ENCODE measurements at places on chromosomes 7 and 10.

DNA sequence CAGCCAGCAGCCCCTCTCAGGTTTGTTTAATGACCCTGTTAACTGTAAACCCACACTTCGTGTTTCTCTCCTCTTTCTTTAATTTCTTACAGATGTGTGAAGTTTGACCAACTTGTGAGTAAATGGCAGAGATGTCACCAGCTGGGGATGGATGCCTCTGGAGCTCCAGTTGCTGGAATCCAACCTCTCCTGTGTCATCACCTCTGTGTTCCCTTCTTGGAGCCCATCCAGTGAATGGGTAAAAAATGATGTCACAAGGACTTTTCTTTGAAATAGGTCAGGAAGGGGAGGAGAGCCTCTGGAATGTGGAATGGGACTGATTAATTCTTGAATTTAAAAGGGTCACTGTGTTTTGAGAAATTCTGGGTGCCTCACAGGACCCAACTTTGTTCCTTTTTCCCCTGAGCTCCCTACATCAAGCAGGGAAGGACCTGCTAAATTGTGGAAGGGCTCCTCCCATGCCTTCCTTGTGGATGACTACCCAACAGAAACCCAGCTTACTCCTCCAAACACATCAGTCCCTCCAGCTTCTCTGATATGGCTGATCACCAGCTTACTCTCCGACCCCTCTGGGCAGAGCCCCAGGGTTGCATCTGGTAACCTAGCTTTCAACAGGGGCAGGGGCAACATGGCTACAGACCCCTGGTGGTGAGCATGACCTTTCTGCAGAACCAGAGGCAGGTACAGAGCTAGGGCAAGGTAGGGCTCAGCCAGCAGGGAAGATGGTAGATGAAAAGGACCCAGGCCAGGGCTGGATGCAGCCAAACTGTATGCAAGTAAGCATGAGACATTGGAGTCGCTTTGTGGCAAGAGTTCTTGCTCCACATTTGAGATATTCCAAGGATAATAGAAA lies 67.5 kb downstream of the STRA8 start:
- no peak for DNase-seq

DNA sequence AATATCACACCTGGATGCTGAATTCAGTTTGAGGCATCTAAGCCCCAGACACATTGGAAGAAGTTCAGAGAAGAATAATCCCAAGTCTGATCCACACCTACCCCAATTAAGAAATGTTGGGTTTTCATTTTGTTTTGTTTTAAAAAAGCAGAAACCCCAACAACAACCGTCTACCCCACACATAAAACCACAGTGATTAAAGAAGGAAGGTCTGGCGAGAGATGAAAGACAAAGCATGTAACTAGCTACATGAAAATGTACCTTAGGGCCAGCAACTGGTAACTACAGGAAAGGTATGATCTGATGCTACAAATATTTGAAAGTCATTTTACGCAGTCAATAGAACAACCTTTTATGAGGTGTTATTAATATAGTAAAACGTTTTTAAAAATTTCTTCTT lies 1112.3 kb downstream of the GATA3 start:
- DNase-seq: no peak

- no peak for DNase-seq
Measured at GRCh38 chr7:64869912-64870562, 33.0 kb upstream of the ZNF273 start.

DNA sequence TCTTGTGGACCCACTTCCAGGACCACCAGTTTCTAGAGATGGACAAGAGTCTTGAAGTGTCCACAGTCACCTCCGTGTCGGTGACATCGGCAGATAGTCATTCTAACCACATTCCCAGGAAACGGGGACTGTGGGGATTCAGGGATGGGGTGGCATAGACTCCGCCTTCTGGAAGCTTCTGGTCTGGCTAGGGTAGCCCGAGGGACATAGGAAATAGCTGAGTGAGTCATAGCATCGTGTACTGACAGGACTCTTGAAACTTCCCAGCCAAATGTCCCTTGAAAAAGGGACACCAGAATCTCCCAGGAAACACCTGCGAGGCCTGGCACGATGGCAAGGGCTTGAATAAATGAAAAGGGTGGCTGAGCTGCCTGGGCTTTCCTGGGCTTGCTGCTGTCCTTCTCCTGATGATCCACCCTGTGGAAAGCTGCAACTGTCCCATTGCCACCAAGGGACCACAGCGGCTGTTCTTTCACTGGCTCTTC lies 84.1 kb upstream of the LRRC4 start:
- no peak for DNase-seq

DNA sequence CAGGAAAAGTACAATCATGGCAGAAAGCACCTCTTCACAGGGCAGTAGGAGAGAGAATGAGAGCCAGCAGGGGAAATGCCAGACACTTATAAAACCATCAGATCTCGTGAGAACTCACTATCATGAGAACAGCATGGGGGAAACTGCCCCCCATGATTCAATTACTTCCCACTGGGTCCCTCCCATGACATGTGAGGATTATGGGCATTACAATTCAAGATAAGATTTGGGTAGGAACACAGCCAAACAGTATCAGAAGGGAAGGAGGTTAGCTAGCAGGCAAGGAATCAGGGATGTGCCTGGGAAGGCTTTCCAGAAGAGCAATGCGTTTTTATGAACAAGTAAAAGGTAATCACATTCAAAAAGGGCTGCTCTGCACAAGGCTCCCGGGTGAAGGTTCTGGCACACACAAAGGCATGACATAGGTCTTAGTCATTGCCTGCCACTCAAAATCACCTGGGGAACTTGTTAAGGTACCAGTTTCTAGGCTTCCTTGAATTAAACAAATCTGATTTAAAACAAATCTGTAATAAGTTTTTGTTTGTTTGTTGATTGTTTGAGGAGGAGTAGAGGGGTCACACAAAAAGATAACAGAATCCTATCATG lies 40.9 kb downstream of the BMPER start:
- DNase-seq: no peak

GRCh38 chr7:129225206-129225930 lies 538 bp downstream of the AHCYL2 start:
- peak; percentile 52 for DNase-seq

DNA sequence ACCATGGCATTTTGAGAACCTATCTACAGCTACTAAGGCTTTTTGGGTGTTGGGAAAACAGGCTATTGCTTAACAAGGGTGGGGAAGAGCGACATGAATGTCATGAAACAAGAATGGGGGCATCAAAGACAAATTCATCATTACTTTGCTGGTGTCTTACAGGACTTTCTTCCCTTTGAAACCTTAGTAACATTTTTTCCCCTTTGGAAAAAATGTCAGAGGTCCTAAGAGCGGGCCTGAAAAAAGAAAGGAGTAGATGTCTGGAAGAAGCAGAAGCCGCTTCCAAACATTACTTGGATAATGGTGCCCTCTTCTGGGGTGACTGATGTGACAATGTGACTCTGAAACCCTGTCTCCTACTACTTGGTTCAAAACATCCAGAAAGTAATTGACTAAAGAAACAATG lies 3.8 kb upstream of the DDX50 start:
- DNase-seq: no peak

DNA sequence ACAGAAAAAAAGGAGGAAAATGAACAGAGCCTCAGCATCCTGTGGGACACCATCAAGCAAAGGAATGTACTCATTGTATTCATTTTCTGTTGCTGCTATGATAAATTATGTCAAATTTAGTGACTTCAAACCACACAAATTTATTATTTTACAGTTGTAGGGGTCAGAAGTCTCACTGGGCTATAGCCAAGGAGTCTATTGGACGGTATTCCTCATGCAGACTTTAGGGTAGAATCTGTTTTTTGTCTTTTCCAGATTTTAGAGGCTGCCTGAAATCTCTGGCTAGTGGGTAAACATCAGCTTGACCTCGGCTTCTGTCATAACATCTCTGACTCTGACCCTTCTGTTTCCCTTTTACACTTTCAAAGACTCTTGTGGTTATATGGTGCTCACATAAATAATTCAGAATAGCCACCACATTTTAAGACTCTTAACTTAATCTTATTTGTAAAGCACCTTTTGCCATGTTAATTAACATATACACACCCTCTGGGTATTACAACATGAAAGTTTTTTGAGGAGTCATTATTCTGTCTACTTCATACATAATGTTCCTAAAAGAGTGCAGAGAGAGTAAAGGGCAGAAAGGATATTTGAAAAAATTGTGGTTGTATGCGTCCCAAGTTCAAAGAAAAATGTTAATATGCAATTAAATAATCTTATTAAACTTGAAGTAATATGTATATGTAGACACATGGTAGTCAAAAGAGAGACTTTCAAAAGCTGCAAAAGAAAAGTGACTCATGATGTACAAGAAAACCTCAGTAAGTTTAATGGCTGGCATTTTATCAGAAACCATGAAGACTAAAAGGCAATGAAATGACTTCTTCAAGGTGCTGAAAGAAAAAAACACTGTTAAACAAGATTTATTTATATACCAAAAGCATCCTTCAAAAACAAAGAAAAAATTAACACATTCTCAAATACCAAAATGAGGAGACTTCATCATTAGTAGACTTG lies 70.8 kb upstream of the MEOX2 start:
- DNase-seq: no peak

DNA sequence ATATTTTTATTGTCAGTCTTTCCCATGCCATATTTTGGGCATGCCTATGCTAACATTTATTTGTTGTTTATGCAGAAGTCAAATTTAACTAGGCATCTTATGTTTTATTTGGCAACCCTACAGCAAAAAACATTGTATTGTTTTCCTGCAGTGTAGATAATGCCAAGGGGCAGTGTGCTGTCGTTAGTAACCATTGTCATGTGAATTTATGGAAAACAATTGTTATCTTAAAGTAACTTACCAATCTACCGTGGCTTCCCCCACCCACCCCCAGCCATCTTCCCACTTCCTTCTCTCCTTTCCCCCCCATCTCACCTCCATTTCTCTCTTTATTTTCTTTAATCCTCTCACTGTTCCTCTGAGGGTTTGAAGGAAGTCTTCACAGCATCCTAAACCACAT lies 370.5 kb downstream of the ACTR3B start:
- DNase-seq: no peak

DNA sequence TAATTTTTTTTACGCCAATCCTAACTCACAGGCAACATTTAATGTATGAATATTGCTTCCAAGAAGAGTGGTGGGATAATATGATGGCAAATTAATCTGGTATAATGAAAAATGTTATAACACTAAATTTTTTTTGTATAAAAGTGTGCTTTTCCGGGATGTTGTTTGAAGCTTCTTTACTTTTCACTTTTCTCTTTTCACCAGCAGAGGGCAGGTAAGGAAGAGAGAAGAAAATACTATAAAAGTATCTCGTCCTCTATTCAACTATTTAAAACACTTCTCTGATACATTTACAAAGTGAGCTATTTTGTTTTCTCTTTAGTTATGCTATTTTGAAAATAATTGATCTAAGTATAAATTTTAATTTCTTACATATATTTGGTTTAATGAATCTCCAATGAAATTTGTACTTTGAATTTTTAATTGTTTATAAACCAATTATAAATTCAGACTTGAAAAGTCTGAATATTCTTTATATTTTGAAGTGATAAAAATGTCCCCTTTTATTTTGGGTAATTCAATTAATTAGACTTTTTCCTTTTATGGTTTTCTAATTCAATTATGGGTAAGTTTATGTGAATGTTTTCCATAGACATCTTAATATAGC lies 20.7 kb upstream of the CFTR start:
- no peak for DNase-seq

GRCh38 chr7:30682212-30683083 lies at the start of gene CRHR2:
Gene CRHR2 (minus strand): TSS chr7:30682456. CDS start chr7:30682280, 176 bp downstream.
- peak; percentile 21 for DNase-seq

DNA sequence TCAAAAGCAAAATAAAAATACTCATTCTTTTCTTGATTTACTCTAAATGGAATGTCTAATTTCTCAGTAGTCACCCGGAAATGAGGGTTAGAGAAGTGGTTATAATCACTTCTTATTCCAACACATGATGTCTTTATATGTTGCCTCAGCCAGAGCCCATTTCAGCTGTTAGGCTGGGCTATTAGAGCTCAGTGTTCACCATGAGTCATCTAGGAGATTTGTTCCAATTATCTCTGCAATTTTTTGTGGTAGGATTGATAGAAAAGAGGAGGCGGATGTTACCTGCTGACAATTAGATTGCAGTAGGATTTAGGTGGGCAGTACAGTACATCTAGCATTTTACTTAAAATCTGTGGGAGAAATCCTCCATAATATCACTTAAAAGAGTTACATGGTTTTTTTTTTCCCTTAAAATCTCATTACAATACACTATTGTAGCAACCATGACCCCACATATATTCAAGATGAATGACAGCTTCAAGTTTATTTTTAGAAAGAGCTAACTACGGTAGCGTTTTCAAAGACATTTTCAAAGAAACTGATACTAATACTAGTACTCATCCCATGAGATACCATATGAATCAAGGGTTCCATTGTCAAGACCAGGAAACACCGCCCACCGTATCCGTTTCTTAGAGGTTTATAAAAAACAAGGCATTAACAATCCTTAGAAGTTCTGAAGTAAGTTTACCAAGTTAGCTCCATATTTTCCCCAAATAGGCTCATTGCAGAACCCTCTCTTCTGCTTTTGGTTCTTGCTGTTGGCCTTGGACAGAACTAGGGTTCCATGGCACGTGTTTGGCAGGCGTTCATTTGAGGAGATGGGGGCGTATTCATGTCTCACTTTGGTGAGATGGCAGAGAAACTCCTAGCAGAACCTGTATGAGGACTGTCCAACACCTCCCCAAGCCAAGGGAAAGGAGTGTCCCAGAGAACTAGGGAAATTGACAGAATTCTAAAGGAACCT lies 10.4 kb downstream of the CPA2 start:
- DNase-seq: peak; percentile 28

- DNase-seq: no peak
Measured at GRCh38 chr10:72736176-72736827, 44.4 kb downstream of the MCU start.

GRCh38 chr10:100989088-100989487 lies 1.7 kb downstream of the TWNK start:
- no peak for DNase-seq

GRCh38 chr7:81068-81925 lies 111.1 kb upstream of the FAM20C start:
- DNase-seq: no peak

- no peak for DNase-seq
Measured at GRCh38 chr7:97513326-97513725, 218.6 kb upstream of the TAC1 start.

DNA sequence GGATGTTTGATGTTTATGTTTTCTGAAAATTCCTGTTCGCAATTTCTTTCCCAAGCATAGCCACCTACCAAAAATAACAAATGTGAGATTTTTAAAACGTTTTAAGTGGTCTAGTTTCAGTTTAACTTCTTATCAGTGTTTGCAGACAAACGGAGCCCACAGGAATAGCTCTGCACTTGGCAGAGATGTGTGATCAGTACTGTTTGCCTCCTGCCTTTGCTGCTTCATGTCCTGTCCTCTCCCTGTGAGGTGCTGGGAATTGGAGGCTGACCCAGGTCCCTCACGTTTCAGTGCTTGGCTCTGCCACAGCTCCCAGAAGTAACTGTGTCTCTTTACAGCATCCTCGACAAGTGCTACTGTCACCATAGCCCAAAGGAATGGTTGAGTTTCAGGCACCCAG lies 1.2 kb downstream of the UCN3 start:
- DNase-seq: no peak
